ENCODE measurements at places on chromosomes 16 and 17.

GRCh38 chr16:19948186-19949104 is 63.8 kb upstream of the GPRC5B start:
- no peak for DNase-seq

- DNase-seq = no peak
These were observed 66.8 kb downstream of the DNAH3 start for GRCh38 chr16:21083729-21084268.

DNA sequence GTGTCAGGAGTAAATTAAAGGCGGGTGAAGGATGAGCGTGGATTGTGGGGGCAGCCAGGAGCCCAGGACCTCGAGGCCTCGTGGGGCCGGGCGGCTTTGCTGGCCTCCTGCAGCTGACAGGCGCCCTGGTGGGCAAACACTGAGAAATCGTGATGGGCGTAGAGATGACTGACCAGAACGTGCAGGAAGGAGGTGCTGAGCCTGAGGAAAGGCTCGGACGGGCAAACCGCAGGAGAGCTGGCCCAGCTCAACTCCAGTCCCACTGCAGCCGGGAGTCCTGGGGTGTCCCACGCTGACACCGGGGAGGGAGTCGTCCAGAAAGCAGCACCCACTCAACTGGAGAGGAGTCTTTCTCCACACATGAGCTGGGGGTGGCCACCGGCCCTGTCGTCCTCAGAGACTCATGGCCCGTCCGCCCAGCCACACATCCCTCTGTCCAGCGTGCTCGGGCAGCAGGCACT is 36.9 kb downstream of the METRNL start:
- no peak for DNase-seq

DNA sequence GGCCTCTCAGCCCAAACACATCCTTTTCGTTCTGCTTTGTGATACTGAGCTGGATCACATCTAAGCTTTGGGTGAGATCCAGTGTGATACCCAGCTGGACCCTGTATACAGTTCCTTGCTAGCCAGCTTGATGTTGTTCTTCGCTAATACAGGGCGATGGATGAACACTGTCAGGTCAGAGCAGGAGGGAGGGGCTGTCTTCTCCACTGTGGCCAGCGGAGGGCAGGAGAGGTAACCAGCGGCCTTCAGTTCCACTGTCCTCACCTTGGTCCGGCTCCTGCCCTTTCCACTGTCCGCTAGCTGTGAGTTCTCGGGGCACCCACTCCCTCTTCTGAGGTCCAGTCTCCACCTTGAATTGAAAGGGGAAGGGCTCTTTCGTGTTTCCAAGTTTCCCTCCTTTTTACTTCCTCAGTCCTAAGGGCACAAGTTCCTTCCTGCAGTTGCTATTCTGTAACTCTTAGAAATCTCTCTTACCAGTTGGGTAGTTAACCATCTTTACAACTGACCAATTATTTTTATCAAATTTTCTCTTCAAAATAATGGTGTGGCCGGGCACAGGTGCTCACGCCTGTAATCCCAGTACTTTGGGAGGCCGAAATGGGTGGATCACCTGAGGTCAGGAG is 3.0 kb upstream of the ZNF213 start:
- no peak for DNase-seq

DNA sequence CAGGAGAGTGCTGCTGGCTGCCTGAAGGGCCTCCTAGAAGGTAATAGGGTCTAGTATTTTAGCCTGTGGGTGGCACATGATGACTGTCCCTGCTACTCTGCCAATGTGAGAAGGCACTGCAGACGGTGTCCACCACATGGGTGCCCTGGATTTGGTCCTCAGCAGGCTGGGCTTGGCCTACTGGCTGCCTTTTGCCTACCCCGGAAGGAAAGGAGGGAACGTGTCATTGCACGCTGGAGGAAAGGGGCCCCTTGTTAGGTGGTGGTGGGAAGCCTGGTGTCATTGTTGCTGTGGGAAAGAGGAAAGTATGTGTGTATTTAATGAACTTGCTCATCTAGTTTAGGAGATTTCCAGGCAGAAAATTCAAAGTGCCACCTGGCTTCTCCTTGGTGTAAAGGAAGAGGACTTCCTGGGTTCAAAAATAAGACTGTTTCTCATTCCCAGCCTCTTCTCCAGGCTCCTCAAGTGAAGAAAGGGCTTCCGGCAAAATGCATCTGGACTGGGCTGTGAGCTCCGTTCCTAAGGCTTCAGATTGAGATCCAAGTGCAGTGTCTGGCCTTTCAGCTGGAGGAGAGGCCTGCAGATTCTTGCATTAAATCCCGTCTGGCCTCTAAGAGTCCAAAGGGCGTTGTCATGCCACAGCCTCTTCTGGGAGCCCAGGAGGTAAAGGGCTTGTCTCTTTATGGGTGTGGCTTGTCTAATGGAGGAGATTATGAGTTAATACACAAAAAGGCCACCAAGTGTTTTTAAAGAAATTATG is 55.1 kb downstream of the RPTOR start:
- DNase-seq = no peak

DNA sequence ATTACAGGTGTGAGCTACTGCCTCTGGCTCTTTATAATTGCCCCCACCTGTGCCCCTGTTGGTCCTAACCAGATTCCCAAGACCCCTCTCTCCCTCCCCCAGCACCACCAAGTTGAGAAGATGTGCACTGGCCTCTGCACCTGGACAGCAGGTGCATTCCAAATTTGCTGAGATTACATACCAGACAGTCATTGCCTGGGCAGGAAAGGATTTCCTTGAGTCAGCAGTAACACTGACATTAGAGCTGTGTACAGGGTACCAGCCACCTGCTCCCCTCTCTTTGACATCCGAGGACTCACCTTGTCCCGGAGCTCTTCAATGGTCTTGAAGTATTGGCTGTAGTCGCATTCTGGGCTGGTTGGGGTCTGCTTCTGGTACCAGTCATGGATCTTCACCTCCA is 659 bp downstream of the KRT15 start:
- DNase-seq = no peak

GRCh38 chr17:17754719-17755686 is 73.7 kb downstream of the RAI1 start:
- DNase-seq = no peak

- no peak for DNase-seq
These were observed 125.2 kb downstream of the C16orf78 start for GRCh38 chr16:49498666-49499413.

DNA sequence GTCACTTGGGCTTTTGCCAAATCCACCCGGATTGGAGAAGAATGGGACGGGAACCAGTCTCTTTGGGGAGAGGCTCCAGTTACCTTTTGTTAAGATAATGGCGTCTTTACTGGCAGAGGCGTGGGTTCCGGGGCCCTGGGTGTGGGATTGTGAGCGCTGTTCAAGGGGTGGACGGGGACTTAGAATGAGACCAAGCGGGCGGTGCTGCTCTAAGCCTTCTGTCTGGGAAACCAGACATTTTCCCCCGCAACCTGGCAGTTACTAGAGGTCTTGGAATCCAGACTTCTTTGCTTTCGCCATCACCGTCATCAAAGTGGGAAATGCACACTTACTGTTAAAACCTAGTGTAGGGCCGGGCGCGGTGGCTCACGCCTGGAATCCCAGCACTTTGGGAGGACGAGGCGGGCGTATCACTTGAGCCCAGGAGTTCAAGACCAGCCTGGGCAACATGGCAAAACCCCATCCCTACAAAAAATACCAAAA is 706 bp downstream of the TEN1 start:
- no peak for DNase-seq

GRCh38 chr16:47413041-47413440 is 47.8 kb downstream of the ITFG1 start:
- no peak for DNase-seq

DNA sequence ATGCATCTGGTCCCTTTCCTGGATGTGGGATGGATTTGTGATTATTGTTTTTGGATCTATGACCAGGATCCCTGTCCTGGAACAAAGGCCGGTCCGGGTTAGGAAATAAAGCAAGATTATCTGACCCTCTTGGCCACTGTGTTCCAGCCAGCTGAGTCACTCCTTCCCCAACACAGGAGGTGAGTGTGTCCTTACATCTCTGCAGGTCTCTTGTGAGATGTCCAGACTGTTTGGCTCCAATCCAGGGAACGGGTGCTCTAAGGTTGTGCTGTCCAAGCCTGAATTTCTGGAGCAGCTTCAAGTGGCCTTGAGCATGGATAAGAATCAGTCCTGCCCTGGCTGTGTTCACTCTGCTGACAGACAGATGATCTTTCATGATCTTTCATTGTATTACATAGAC is 136.5 kb upstream of the CCL2 start:
- DNase-seq = no peak

- DNase-seq = no peak
These were observed 35.8 kb upstream of the IL34 start for GRCh38 chr16:70610273-70611223.

DNA sequence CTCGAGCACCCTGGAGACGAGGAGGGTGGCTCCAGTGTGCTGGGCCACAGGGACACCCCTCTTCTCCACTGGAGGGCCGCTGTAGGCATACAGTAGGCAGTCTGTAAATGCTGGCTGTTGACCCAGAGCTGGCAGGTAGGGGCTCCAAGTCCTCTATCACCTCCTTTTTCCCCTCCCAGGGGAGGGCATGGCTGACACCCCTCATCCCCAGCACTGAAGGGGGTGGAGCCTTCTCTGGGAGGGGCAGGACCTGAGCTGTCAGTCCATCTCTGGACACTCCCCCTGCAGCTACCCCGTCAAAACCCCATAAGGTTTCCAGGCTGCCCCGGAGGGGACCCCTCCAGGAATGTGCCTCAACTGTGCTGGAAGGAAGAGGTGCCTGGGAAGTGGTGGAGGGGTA is 2.4 kb downstream of the KCNJ12 start:
- no peak for DNase-seq

- DNase-seq = no peak
These were observed 50.8 kb upstream of the SMIM36 start for GRCh38 chr17:55561973-55562495.

- no peak for DNase-seq
These were observed 110.8 kb upstream of the DNAH9 start for GRCh38 chr17:11487469-11487868.
